ENCODE measurements at places on chromosomes 11 and 22.

GRCh38 chr11:102530558-102530957 is at the start of gene MMP7:
Gene MMP7 (minus strand): TSS chr11:102530747. CDS start chr11:102530700, 47 bp downstream.
- DNase-seq = peak; percentile 15

DNA sequence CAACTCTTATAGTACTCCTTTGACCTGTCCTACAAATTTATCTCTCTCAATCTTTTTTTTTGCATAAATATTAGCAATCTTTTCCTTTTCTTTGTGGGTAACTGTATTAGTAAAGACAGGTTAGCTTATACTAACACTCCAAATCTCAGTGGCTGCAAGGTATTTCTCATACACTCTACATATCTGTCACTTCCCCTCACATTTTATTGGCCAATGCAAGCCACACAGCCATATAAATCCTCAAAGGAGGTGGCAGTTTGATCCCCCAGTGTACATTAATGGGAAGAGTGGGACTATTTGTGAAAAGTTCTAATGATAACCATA is 42.6 kb upstream of the EED start:
- DNase-seq = no peak

DNA sequence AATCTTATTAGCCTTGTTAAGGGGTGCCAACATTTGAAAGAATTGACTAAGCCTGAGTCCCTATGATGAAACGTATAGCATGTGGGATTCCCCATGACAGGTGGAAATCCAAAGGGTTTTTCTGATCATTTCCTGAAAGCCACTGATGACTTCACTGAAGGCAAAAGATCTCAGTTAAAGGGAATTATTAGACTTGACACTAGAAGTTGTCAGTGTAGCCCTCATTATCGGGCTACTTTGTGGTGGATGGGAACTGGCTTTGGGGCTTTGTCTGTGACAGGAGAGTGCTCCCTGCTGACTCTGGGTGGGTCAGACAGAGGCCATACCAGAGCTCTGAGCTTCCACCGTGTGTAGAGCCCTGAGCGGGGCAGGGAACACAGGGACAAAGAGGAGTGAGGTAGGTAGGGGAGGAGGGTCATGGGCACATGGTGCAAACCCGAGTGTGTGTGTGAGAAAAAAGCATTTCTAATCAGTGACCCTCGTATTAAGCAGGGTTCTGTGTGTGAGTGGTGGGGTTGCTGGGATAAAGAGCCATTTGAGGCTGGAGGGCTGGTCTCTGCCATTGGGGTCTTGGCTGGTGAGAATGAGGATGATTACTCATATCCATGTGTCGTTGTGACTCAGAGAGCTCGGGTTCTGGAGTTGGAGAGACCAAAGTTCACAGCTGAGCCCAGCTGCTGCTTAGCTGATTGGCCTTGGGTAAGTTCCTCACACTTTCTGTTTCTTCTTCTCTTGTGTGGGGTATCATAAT is 101.1 kb downstream of the GRIK4 start:
- DNase-seq = no peak

GRCh38 chr11:827897-828192 is at the start of gene CRACR2B:
Gene CRACR2B (plus strand): TSS chr11:827919. CDS start chr11:828608, 689 bp downstream.
- DNase-seq = no peak

GRCh38 chr22:17964156-17964555 is 60.2 kb downstream of the MICAL3 start:
- DNase-seq = no peak

- DNase-seq = no peak
These were observed 48.6 kb downstream of the PISD start for GRCh38 chr22:31613286-31613903.

GRCh38 chr11:32200136-32200847 is 109.4 kb downstream of the RCN1 start:
- DNase-seq = no peak

DNA sequence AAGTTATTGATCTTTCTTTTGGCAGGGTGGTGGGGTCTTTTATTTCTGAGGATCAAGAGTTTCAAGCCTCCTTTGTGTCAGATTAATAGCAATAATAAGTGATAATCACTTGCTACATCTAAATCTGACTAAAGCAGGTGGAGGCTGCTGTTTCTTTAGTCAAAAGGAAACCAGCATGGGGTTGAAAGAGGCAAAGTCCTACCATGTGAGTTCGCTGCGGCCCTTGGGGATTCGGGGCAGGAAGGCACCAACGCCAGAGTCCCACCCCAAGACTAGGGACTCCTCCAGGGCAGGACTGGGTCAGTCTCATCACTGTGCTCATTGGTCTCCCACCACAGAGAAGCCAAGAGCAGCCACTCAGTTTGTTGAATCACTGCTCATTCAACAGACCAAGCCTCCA is 73.0 kb downstream of the TENM4 start:
- DNase-seq = no peak

GRCh38 chr11:15911377-15912044 is 444.8 kb downstream of the SOX6 start:
- DNase-seq = peak; percentile 47

- no peak for DNase-seq
These were observed 72.3 kb downstream of the SHANK2 start for GRCh38 chr11:71179877-71180605.

DNA sequence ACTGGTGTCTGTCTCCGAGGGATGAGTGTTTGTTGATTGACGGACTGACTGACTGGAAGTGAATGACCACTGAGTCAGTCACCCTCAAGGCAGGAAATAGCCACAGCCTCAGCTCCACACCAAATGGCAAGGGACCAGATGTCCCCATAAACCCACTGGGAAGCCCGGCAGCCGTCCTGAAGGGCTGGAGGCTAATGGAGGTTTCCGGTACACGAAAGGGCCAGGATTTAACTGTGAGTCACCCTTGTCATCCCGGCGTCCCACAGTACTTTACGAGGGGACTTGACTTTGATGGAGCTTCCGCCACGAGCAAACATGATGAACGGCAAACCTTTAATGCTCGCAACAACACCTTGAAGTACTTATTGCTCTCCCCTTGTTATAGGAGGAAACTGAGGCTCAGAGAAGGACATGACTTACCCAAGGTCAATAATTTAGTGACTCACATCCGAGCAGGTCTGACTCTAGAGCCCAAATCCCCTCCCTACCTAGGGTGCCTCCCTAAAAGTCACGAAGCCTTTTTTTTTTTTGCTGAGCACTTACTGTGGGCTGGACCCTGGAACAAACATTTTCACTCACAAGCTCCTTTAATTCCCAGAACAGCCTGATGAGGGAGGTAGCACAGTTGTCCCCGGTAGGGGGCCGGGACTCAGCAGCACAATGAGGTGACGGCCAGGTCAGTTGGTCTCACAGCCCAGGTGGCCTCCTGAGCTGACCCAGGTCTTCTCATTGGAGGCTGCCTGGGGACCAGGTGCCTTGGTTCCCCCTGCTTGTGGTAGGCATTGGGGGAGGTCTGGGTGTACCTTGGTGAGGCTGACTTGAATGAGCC is 25.2 kb upstream of the GCAT start:
- peak; percentile 74 for DNase-seq

GRCh38 chr11:72222106-72222891 is 2.3 kb upstream of the INPPL1 start:
- no peak for DNase-seq

DNA sequence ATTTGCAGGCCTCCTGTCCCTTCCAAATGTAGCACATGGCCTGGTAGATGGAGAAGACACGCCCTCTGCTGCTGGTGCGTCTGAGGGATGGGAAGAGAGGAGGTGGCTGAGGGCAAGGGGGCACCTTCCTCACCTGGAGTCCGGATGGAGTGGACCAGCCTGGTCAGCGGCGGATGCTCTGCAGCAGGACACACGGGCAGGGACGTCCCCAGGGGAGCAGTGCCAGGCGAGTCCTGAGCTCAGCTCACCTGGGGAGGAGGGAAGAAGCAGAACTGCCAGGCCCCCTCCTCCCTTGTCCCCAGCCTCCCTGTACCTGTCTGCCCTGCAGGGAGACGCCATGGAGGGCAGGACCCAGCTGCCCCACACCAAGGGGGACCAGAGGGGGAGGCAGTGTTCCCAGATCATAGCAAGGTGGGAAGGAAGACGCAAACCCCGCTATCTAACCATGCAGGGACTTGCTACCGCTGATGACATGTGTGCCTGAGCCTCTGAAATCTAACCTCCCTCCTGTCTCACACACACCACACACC is 1495.9 kb downstream of the BRD1 start:
- no peak for DNase-seq

- DNase-seq = no peak
These were observed 6.5 kb downstream of the ARSA start for GRCh38 chr22:50621356-50621880.

DNA sequence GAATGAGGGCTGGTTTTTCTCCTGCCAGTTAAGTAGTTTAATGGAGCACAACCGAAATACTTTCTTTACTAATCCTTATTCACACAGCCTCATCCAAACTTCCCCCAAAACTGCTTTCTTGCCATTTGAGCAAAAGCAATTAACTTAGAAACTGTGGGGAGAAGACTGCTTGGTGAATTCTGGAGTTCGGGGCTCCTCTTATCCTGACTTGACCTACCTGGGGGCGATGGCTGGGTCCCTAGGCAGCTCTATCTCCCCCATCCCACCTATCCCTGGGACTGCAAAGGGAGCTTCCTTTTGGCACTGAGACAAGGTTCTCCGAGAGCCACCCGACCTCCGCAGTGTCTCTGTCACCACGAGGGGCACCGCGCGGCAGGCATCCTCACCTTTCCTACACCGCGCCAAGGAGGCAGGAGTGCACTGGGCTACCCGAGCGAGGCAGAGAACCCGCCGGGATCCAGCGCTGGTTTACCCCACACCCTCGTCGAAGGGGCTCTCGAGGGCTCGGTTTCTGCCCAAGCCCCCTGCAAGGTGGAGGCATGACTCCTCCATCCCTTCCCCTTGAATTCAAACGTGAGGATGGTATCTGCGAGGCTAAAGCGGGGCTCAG is 759 bp downstream of the DESI1 start:
- DNase-seq = peak; percentile 38

GRCh38 chr22:42294034-42294985 is 23.9 kb upstream of the TCF20 start:
- DNase-seq = peak; percentile 82

DNA sequence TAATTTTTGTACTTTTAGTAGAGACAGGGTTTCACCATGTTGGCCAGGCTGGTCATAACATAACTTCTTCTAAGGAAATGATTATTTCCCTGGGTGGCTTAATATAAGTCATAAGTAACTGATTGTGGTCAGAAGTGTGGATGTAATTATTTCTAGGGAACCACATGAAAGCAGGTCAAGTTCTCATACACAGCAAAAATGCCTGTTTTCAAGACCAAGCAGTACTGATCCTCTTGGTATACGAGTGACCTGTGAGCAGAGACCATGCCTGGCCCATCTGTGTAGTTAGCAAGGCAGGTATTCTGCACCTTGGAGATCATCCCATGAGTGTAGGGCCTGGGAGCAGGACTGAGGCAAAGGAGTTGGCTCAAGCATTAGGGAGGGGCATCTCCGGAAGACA is 32.5 kb upstream of the NUCB2 start:
- DNase-seq = no peak

GRCh38 chr11:34640050-34640923 is 19.4 kb downstream of the EHF start:
- DNase-seq = no peak

DNA sequence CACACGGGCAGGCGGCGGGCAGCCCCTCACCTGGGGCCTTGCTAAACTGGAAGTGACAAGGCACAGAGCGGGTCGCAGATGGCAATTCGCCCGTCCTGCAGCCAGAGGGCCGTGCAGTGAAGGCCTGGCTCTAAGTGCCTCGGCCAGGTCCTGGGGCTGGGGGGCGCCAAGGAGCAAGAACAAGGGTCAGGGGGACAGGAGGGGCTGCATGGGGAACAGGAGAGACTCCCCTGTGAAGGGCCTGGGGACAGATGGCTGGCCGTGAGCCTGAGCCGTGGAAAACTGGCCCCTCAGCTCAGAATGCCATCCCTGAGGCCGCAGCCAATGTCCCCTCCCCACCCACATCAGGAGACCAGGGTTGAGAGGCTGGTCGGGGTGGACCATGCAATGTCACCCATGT is 60.0 kb downstream of the RTL6 start:
- no peak for DNase-seq

DNA sequence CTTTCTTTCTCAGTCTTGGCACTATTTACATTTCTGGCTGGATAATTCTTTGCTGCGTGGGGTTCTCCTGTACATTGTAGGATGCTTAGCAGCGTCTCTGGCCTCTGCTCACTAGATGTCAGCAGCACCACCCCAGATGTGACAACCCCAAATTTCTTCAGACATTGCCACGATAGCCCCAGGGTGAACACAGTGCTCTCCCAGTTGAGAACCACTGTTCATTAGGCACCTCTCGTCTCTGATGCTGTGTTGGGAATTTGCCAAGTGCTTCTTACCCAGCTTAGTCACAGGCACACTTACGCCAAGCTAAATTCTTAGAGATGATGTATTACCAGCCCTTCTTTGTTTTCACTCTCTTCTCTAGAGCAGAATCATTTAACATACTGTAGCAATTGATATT is 9.4 kb downstream of the TRIM6 start:
- peak; percentile 47 for DNase-seq

DNA sequence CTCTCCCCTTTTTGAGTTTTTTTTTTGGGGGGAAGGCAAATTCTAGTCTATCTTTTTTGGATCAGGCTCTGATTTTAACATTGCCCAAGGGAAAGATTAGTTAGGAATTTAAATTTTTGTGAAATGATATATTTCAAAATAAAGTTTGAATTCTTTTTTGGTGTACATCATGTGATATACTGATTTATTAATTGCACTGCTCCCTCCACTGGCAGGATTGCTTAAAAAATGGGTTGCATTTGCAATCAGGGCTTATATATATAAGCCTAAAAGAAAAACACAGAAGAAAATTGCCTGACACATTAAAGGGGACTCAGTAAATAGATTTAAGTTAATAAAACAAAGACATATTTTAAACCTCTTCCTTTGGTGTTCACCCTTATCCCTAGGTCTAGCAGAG is 1.2 kb downstream of the DYNC2H1 start:
- peak; percentile 20 for DNase-seq

All from hepatic stellate cell (primary cell).